ENCODE measurements at places on chromosomes 5 and 9. TPM values are rescaled to one million over a fixed set of nuclear protein-coding genes. Genes with fewer than 3 reads are reported as not detected.

DNA sequence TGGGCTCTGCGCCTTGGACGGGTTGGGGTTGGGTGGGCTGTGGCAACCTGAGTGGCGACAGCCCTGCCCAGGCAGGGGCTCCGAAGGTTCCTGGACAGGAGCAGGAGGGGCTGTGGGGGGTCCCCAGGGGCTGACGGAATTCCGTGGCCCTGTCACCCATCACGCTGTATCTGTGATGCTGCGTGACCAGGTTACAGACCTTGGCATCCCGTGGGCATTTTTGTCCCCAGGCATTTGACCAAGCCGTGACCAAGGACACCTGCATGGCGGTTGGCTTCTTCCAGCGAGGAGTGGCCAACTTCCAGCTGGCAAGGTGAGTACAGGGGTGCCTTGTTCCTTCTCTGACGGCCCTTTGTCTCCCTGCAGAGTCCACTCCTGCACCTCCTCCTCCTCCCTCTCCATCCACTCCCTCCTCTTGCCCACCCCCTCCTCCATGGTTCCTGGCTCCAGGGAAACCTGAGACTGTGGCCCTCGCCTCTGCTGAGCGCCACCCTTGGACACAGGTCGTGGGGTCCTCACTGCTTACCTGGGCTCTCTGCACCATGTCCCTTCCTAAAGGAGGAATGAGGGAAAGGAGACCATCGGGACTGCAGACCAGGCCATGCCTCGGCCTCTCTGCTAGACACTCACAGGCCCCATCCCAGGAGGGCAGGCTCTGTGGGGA, 3.0 kb downstream of the NOXA1 start:
- no peak for DNase-seq

DNA sequence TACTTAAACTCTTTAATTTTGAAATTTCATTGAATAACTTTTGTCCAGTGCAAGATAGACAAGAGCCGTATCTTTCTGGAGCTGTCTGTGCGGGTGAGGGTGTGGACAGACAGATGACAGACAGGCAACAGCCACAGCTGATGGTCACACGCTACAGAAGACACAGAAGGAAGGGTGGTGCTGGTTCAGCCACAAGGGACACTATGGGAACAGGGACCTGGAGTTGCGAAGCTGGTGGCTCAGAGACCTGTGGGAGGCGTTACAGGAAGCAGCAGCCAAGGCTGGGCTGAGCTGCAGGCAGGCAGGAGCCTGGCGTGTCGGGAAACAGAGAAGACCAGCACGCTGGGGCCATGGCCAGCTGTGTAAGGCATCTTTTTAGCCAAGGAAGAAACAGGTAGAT, 104.4 kb downstream of the WNK2 start:
- no peak for DNase-seq

DNA sequence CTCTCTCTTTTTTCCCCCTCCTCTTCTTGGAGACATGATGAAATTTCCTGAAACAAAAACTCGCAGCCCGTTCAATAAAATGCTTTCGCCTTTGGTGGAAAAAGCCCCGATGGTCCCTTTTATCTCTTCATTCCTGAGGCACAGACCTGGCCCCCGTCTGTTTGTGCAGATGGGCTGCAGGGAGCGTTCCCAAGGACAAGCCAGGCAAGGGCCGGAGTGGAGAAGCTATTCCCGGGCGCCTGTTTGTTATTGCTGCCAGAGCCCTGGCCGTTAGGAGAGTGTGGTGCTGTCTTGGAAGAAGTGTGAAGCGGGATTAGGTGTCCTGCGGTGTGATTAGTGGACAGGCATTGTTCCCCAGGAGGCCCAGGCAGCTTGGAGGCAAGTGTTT, 71.9 kb downstream of the SMIM23 start:
- DNase-seq, result no peak

DNA sequence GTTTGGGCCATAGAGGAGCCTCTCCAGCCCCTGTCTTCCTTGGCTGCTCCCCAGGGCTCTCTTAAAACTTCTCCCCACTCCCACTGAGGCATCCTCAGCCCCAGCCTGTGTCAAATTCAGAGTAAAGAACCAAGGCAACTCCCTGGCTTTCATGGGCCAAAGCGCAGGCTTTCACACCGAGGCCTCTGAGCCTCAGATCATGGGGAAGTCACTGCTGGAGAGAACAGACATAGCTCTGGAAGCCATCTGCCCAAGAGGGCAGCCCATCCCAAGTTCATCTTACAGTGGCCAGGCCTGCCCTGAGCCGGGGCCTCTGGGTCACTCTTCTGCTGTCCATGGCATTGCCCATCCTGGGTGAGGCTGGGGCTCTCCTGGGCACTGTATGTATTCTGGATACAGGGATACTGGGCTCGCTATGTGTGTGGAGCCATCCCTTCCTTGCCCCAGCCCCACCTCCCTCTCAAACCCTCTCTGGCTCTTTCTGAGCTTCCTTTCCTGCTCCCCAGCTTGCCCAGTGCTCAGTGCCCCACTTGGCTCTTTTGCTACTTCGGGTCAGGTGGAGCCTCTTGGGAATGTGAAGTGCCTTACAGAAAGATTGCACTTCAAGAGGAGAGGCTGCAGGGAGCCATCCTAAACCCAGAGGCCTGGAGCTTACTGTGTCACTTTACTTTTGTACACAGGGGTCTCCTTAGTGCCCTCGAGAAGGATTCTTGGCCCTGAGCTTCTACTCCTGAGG, 33.0 kb downstream of the TGFBI start:
- peak; percentile 62 for DNase-seq

Gene IL4
- total RNA-seq, result not detected

Gene FAM151B
- 4.0 TPM for total RNA-seq

Gene PDGFRB
- total RNA-seq, result 201 TPM

Gene SLC46A2
- total RNA-seq, result 0.35 TPM
